ENCODE measurements at places on chromosomes 5 and 9. TPM values are rescaled to one million over a fixed set of nuclear protein-coding genes. Genes with fewer than 3 reads are reported as not detected.

DNA sequence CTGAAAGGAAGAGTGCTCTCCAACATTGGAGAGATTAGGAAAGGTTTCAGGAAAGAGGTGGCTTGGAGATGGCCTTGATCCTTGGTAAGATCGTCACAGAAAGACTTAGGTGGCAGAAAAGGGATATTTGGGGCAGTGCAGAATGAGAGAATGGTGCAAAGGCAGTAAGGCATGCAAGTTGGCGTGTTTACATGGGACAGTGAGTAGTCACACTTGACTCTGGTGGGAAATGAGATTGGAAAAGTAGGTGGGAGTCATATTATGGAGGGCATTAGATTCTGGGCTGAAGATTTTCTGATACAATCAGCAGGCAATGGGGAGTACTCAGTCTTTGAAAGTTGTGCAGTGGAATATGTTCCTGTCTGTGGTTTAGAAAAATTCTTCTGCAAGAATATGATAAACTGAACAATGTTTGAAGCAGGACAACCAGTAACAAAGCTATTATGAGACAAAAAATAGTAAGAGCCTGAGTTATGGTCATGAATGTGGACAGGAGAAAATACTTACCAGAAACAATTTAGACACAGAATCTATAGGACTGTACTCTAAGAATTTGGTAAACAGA, 76.2 kb upstream of the ANKRD55 start:
- no peak for DNase-seq

DNA sequence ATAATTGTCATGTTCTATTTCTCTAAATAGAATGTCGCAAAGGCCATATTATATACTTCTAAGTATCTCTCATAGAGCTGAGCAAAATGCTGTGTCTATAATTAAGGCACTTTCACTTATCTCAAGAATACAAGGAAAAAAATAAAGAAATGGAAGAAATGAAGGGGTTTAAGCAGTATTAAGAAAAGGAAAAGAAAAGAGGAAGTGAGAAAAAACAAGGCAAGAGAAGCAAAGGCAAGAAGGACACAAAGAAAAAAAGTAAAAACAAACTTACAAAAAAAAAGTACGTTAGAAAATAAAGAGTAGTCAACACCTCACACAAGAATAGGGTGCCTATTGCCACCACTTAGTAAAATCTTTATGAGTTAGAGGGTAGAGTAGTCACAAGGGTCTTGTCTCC, 506.2 kb downstream of the GABRG2 start:
- no peak for DNase-seq

DNA sequence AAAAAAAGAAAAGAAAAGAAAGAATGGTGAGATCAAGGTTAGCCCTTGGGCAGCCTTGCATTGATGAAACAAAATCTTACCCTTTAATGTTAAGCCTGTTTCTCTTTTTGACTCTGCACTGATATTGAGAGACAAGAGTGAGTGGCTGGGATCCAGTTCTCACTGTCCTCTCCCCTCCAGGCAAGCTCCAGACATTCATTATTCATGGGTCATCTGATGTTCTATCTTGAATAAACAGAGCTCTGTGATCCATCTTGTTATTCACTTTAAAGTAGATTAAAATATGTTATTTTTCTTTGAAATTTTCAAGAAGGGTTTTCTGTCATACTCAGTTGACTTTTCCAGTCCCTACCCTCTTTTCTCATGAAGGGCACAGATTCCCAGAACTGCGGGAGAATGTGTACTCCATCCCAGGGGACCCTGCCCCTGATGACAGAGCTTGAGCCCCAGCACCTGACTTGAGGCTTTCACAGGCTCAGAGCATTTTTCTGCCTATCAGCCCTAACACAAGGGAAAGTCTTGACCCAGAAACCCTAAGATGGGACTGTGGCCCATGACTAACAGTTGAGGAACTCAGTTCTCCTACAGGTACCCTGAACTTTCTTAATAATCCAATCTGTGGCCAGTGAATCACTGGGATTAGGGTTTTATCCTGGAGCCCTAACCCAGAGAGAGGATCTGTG, 24.1 kb downstream of the ACTL7B start:
- no peak for DNase-seq

- DNase-seq = no peak
Observed at GRCh38 chr9:14308853-14309145, 5.1 kb downstream of the NFIB start.

DNA sequence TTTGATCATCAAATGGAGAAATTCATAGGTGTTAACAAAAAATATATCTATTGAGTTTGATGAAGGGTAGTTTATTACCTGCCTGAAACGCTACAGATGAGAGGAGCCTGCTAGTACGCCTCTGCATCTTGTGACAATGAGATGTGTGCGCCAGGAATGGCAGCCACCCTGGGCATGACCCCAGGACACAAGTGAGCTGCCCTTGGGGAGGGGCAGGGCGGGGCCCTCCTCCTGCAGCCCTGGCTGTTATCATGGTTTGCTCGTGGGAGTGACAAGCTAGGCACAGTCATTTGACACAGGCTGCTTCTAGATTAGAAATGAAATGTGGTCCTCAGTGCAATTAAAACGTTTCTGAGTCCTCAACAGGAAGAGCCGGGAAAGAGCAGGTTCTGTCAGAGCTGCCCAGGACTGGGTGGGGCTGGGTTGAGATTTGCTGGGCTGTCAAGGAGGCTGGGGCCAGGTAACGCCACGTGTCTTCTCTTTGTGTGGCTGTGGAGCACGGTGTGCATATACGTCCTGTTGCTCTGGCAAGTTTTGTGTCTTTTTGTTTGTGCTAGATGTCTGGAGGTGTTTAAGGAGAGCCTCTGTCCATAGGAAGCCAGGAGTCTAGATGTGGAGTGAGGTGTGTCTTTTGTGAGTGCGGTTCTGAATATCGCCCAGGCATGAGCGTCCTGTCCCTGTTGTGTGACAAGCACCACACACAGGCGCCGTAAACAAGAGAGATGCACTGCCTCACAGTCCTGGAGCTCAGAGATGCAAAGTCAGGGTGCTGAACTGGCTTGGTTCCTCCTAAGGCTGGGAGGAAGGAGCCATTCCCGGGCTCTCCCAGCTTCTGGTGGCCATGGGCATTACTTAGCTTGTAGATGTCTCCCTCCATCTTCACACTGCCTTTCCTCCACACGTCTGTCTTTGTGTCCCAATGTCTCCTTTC, 129.0 kb upstream of the IRX4 start:
- no peak for DNase-seq

GRCh38 chr5:2690293-2690692, 61.2 kb downstream of the IRX2 start:
- DNase-seq = no peak

GRCh38 chr9:113502427-113503034, 39.0 kb downstream of the RGS3 start:
- no peak for DNase-seq

The TNFSF8 gene
- total RNA-seq = not detected

The CACNA1B gene
- total RNA-seq = 0.11 TPM
